ENCODE measurements at places on chromosomes 2 and 18.

DNA sequence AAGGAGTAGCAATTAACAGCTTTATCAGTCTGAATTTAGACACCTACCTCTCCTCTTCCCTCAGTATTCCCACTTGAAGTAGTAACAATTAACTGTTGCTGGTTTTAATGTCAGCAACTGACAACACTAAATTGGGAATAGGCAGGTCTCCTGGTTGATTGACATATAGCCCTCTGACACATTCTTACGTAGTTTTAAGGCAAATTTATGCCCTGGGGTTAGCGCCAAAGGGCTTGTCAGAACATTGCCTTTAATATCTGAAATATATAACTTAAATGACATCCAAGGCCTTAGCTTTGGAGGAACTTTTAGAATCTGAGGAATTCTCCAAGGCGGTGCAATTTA lies 7.4 kb downstream of the ASXL3 start:
- no peak for DNase-seq

GRCh38 chr2:45439788-45440773 lies 171.0 kb downstream of the SRBD1 start:
- peak; percentile 62 for DNase-seq

GRCh38 chr2:241308267-241308666 lies 7.2 kb downstream of the HDLBP start:
- DNase-seq = peak; percentile 13

GRCh38 chr2:4247791-4248190 lies 544.4 kb downstream of the DCDC2C start:
- DNase-seq = no peak

DNA sequence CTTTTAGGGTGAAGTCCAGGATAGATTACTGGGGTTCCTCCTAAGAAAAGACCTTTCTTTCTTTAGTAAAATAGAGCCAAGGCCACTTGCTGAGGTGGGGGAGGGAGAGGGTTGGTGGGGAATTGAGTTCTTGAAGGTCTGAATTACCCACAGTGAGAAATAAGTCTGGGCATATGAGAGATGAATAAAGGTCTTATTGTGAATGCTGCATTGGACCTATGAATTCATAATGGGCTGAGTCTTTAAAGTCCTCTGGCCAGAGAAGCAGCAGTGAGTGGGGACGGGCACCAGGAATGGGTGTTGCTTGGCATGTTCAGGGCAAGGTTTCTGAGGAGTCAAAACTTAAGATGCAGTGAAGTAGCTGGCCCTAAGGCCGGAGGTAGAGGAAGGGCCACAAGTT lies 10.5 kb downstream of the MAPRE3 start:
- no peak for DNase-seq

- no peak for DNase-seq
Measured at GRCh38 chr2:41024816-41025215, 572.9 kb upstream of the SLC8A1 start.
